ENCODE measurements at places on chromosomes 3 and 15.

DNA sequence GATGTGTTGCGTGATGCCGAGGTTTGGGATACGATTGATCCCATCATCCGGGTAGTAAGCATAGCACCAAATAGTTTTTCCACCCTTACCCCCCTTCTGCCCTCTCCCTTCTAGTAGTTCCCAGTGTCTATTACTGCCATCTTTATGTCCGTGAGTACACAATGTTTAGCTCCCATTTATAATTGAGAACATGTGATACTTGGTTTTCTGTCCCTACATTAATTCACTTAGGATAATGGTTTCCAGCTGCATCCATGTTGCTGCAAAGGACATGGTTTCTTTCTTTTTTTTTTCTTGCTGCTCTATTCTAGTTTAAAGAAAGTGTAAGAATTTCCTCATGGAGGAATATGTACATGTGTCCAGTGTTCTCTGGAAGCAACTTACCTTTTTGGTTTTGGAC, 51.8 kb downstream of the NSUN3 start:
- DNase-seq = no peak

GRCh38 chr3:54087581-54088410, 34.6 kb upstream of the CACNA2D3 start:
- no peak for DNase-seq

DNA sequence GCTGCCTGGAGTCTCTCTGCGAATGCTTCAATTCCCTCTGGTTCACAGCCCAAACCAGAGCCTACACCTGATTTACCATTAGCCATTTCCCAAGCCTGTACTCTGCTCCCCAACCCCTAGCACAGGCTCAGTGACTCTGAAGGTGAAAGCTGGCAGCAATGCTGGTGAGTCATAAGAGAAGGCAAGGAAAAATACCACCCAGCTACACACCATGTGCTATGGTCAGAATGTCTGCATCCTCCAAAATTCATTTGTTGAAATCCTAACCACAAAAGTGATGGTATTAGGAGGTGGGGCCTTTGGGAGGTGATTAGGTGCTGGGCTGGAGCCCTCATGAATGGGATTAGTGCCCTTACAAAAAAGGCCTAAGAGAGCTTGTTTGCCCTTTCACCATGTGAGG, 117.1 kb upstream of the TJP1 start:
- no peak for DNase-seq

GRCh38 chr3:132758740-132759139, 36.5 kb upstream of the NPHP3 start:
- DNase-seq = no peak

DNA sequence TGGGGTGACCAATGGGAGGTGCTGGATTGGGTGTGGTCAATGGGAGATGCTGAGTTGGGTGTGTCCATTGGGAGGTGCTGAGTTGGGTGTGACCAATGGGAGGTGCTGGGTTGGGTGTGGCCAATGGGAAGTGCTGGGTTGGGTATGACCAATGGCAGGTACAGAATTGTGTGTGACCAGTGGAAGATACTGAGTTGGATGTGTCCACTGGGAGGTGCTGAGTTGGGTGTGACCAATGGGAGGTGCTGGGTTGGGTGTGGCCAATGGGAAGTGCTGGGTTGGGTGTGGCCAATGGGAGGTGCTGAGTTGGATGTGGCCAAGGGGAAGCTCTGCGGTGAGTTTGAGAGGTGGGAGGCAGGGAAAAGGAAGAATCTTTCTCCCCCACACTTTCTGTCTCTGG, 250.0 kb upstream of the PROK2 start:
- no peak for DNase-seq

DNA sequence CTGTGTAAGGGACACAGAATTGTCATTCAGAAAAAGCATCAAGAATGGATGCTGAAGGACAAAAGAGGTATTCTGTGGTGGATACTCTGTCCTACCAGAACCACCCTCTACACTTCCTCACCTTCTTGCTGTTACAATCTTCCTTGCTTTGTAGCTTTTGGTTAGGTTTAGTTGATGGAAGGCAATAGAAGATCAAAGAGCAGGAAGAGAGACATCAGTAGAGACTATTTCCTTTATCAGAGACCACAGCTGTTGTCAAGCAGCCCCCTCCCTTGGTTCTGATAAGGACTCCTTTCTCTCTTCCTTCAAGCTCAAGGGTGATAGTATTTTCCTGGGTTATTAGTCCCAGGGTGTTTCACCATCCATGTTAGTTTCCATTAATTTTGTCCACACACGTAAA, 84.7 kb upstream of the ALCAM start:
- no peak for DNase-seq

- peak; percentile 4 for DNase-seq
These were observed 309.6 kb downstream of the TUSC7 start for GRCh38 chr3:117019082-117019713.

DNA sequence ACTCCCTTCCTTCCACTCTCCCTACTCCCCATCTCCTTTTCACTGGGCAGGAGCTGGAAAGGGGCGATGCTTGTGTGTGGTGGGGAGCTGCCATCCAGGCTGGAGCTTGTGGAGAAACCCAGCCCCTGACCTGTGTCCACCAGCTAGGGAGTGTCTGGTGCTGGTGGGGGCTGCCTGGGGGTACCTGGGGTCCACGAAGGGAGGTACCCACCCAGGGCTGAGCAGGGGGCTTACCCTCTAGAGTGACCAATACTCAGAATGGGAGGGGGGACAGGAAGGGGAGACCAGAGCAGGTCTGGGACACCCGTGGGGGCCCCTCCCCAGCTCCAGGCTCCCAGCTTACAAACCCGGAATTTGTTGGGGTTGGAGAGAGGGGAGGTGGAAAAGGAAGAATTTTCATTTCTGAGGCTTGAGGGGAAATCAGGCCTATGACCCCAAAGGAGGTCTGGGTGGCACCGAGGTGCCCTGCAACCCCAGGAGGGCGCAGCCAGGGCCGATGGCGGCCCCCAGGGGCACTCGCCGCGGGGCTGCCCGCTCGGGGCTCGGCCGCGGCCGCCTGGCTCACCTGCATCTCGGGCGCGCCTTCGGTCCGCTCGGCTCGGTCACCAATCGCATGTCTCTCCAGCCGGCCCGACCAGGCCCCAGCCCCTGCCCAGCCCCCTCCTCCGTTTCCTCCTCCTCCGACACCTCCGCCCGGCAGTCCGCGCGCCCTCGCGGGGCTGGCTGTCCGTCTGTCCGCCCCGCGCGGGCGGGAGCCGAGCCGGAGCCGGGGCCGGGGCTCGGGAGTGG, 773 bp downstream of the LINGO1 start:
- no peak for DNase-seq

GRCh38 chr3:20405744-20406143, 219.7 kb upstream of the SGO1 start:
- DNase-seq = no peak

GRCh38 chr15:58931987-58932588, 1.4 kb downstream of the SLTM start:
- DNase-seq = peak; percentile 9

DNA sequence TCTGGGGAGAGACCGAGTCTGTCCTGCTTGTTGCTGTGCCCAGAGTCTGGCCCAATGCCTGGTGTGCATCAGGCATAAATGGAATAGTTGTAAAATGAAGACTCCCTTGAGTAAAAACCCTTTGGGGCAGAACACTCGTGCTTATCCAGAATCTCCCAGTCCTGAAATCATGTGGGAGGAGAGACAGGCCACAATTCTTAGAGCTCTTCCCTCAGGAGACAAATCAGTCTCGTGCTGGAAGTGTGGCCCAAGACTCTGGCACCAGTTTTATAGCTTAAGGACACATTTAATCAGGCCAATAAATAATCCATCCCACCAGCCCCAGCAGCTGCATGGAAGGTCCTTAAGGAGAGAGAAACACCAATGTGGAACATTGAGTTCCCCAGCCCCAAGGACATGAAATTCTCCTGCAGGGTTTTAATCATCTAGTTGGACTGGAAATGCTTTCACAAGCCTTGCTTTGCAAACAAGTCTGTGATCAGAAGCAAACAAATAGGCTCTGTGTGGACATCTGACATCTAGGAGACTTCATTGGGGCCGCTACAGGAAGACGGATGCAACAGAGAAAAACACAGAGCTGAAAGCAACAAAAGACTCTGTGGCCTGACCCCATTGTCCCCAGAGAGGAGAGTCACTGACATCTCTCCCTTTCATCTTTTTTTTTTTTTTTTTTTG, 70.4 kb downstream of the LSM3 start:
- no peak for DNase-seq

DNA sequence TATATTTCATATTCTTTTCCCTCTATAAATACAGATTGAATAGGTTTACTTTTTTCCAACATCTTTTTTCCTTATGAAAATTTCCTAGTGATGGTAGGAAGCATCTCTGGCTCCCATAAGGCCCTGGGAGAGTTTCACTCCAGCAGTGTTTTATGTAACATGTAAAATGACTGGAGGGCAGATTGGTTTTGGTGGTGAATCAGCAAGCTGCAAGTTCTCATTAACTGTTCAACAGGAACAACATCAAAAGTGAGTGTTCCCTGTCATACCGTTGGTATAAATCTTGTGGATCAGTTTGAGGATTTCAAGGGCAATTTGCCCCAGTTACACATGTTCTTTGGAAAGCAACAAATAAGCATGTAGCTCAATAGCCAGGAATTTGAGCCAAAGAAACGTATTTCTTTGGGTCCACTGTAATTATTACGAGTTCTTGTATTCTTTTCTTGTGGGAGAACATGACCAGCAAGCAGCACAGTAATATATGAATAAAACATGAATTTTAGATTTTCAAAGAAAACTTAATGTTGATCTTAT, 345.7 kb downstream of the SV2B start:
- DNase-seq = no peak

DNA sequence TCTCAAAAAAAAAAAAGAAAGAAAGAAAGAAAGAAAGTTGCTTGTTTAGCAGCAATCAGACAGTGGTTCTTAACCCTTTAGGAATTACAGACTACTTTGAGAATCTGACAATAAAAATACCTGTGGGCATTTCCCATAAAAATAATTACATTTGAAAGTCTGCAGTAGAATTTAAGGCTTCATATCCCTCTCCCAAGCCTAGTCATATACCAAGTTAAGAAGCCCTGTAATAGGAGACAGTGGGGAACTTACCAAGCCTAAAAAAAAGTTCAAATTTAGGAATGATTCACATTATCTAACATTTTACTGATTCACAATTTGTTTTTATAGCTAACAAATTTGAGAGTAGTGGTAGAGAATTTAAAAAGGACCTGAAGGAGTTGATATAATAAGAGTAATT, 47.5 kb downstream of the LRRFIP2 start:
- no peak for DNase-seq

DNA sequence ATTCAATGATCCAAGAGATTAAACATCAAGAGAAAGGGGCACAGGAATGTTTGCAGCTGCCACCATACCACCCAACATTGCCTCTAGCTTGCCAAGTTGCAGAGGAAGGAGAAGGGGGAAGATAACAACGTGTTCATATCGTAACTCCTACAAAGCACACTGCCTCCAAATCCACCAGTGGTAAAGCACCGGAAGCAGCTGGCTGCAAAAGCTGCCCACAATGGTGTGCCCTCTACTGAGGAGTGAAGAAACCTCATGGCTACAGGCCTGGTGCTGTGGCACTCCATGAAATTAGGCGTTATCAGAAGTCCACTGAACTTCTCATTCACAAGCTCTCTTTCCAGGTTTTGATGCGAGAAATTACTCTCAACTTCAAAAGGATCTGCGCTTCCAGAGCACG, 263.9 kb upstream of the STT3B start:
- no peak for DNase-seq

- no peak for DNase-seq
These were observed 189.6 kb upstream of the THBS1 start for GRCh38 chr15:39391230-39391629.

All from stimulated activated naive CD8-positive, alpha-beta T cell treated with anti-CD3 and anti-CD28 coated beads, Interleukin-15, amount 100 ng/mL, for 72 hours (primary cell).